Stimulated activated CD4-positive, alpha-beta T cell treated with anti-CD3 and anti-CD28 coated beads, Interleukin-1b, Interleukin-23, amount 100 ng/mL, for 24 hours (primary cell): ENCODE measurements at places on chromosomes 16 and 17.

DNA sequence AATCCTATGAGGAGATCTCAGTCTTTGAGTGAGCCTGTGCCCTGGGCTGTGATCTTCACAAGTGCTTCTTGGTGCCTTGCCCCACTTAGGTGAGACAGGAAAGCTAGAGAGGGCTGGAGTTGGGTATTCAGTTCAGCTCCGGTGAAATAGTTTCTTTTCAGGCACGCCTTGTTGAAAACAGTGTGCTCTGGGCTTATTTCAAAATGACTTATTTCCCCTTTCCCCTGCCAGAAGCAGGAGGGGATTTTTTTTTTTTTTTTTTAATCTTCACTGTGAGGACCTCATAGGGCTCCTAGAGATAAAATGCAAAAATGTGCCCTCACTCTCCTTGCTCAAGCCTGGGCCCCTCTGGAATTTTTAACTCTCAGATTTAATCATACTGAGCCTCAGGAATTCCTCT lies 27.2 kb downstream of the MOSMO start:
- DNase-seq: no peak

GRCh38 chr17:71337938-71338337 lies 782.9 kb upstream of the SOX9 start:
- DNase-seq: no peak

- no peak for DNase-seq
Measured at GRCh38 chr17:52666264-52666663, 507.8 kb upstream of the CA10 start.

DNA sequence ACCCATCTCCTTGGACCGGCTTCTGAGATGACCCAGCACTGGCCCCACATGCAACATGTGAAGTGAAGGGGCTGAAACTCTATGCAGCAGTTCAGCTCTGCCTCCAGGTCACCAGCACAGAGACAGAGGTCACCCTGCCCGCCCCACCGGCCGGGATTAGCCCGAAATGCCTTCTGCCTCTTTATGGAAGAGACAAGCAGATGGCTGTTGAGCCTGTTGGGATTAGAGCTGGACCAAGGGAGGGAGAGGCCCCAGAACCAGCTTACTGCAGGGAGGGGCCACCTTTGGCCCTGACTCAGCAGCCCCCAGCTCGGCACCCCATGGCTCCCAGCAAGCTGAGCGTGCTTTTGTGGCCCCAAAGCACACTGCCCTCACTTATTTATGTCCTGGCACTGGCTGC lies 5.7 kb downstream of the AIPL1 start:
- DNase-seq: no peak
